ENCODE measurements at places on chromosomes 11 and 22.

DNA sequence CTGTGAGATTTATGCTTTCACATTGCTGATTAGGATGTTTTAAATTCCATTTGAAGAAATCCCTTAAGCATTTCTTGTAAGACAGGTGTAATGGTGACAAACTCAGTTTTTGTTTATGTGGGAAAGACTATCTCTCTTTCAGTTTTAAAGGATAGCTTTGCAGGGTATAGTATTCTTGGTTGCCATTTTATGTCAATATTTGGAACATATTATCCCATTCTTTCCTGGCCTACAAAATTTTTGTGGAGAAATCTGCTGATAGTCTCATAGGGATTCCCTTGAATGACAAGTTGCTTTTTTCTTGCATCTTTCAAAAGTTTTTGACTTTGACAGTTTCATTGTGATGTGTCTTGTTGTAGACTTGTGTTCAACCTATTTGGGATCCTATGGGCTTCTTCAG, 28.8 kb downstream of the NAGA start:
- DNase-seq = no peak

DNA sequence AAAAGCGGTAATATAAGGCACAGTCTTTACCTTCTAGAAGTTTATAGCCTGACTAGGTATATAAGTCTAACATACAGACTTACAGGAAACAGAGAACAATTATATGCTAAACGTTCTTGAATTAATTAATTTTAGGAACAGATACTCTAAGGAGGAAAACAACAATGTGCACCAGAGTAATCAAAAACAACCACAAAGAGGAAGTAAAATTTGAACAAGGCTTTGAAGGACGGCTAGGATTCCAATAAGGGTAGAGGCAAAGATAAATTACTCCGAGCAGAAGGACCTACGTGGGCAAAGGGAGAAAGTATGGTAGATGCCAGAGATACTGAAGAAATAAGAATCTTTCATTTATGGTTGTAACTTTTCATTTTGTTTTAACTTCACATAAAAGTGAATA, 54.4 kb downstream of the ENTHD1 start:
- DNase-seq = no peak

GRCh38 chr11:60971520-60971919, at the start of gene CD6:
Gene CD6 (plus strand): TSS chr11:60971680. CDS start chr11:60971866, 186 bp downstream.
- DNase-seq = no peak

- no peak for DNase-seq
These were observed 683 bp upstream of the FADS3 start for GRCh38 chr11:61892085-61892370.

DNA sequence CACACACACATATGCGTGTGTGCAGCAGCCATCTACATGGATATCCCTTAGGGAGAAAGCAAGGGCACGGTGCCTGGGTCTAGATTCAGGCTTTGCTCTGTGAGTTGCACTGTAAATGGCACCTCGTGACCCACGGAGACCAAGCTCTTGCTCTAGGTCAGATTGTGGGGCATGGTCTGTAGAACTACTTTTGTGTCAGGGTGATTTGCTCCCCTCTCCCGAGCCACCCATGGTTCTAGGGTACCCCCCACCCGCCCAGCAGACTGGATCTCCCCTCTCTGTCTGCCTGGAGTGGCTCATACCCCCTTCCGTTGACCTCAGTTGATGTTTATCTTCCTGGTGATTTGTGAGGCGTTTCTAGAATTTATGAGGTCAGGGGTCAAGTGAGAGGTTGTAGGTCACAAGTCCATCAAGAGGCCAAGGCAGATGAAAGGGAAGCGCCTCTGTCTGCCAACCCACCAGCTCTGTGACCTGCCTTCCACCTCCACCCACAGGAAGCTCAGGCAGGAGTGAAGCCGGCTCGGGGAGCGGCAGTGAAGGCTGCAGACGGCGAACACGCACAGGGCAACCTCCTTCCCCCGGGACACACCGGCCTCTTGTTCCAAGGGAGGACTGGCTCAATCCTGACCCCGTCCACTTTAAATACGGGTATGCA, 76.2 kb upstream of the TTLL12 start:
- no peak for DNase-seq

DNA sequence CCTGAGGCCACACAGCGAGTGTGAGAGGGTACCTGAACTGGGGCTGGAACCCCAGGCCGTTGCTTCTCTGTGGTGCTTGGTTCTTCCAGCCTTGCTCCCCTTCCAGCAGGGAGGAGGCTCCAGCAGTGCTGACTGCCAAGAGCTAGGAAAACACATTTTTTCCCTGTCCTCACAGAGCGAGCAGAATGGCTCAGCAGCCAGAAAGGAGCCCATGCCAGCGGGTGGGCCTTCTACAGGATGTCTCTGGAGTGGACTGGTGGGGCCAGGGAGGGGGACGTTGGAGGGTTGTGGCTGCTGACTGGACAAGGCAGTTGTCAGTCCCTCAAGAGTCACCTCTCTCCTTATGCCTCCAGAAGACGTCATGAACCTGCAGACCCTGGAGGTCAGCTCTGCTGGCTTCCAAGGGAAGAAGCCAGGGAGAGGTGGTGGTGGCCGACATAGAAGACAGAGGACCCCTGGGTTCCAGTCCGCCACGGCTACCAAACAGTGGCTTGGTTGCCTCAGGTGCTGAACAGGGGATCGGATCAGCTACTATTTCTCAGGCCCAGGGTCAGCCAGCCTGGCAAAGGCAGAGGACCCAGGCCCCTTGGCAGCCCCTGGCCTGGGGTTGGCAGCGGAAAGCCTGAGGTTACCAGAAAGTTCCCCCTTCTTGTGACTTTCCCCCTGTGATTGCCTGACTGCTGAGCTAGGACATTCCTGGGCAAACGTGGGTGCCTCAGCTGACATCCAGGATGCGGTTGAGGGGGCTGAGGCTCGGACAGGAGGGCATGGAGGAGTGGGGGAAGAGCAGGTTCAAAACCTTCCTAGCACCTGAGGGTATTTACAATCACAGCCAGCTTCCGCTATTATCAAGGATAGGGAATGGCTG, 3.7 kb downstream of the MAFF start:
- peak; percentile 65 for DNase-seq

DNA sequence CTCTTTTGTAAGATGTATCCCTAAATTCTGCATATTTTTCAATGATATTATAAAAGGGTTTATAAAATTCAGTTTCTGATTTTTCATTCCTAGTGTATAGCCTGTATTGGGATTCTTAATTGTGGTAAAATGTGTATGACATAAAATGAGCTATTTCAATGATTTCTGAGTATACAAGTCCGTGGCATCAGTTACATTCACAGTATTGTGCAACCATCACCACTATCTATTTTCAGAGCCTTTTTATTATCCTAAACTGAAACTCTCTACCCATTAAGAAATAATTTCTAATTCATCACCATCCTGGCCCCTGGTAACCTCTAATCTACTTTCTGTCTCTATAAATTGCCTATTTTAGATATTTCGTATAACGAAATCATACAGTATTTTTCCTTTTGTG, 39.8 kb downstream of the EIF3F start:
- no peak for DNase-seq

DNA sequence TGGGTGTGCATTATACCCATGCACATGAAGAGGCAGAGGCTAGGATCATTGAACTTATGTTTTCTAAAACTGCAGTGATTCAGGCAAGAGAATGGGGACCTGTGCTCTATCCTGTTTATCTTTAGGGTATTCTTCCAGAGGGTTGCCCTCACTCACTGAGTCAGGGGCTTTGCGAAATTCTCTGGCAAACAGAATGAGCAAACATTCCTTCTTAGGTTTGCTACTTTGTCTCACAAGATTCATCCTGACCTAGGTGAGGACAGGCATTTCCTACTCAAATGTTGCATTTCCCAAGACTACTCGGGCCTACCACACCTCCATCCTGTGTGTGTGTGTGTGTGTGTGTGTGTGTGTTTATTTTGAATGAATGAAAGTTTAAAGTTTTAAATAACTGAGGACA, 2.7 kb upstream of the EIF3M start:
- peak; percentile 84 for DNase-seq

- no peak for DNase-seq
These were observed 10.5 kb downstream of the RPL27A start for GRCh38 chr11:8693010-8693551.

DNA sequence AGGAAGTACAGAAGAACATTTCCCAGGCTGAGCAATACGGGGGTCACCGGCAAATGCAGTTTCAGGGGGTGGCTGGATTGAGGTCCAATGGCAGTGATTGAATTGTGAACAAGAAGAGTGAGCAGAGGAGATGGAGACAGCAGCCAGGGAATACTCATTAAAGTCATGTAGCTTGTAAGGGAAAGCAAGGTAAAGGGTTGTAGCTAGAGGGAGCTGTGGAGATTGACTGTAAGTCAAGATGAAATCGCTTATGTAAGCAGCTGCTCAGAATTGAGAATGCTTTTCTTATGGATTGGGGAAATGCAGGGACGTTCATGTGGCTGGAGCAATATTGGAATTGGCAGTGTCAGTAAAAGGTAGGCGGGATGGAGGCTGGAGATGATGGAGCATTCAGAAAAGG, 111.4 kb upstream of the TBCEL start:
- DNase-seq = peak; percentile 5

GRCh38 chr22:47218671-47219070, 456.2 kb downstream of the TBC1D22A start:
- no peak for DNase-seq

DNA sequence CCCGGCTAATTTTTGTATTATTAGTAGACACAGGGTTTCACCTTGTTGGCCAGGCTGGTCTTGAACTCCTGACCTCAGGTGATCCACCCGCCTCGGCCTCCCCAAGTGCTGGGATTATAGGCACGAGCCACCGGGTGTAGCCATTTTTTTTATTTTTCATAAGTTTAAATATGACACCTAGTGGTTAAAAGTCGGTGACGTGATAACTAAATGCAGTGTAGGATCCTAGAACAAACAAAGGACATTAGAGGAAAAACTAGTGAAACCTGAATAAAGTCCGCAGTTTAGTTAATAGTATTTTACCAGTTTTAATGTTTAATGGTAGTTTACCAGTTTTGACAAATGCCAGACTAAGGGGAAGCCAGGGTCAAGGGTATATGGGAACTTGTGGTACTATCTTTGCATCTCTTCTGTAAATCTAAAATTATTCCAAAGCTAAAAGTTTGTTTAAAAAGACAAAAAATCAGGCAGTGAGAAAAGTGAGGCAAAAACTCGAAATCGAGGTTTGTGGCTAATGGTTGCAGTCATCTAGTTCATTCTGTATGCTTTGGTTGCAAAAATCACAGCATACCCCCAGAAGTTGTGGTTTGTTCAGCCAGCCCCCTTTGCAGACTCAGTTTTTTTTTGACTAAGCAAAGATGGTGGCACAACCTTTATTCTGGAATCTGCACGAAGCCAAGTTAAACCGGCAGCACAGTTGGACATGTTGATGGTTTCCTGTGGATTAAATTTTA, 29.6 kb downstream of the TOM1 start:
- no peak for DNase-seq

All from skeletal muscle cell (primary cell).